Stimulated activated CD4-positive, alpha-beta T cell treated with anti-CD3 and anti-CD28 coated beads, Interleukin-2, amount 100 ng/mL, for 24 hours (primary cell): ENCODE measurements at places on chromosomes 2 and 18.
A peak's percentile ranks its signal among the peaks of the same experiment; 100 is the strongest.

GRCh38 chr2:214492152-214492551 lies 81.3 kb downstream of the VWC2L start:
- DNase-seq = no peak

- DNase-seq = no peak
Observed at GRCh38 chr2:226909126-226909525, 73.3 kb downstream of the RHBDD1 start.

GRCh38 chr2:200380091-200380561 lies 73.6 kb downstream of the SPATS2L start:
- no peak for DNase-seq

- DNase-seq = no peak
Observed at GRCh38 chr2:240202586-240202985, 62.1 kb upstream of the OTOS start.

DNA sequence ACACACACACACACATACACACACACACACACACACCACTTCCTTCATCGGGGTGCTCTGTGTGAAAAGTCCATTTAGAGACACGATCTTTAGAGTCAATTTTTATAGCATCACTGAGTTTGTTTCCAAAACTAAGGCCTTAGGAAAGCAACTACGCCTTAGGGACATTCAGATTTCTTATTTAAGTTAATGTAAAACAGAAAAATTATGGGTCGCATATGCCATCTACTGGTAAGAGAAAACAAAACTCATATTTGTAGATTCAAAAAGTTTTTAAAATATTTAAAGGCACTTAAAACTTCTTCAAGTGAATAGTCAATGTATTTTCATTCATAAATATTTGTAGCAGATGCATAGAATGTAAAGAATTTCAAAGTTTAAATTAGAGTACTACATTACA lies 166.2 kb downstream of the ATAD2B start:
- DNase-seq = no peak

GRCh38 chr18:11565716-11566115 lies 43.7 kb upstream of the SLC35G4 start:
- no peak for DNase-seq

DNA sequence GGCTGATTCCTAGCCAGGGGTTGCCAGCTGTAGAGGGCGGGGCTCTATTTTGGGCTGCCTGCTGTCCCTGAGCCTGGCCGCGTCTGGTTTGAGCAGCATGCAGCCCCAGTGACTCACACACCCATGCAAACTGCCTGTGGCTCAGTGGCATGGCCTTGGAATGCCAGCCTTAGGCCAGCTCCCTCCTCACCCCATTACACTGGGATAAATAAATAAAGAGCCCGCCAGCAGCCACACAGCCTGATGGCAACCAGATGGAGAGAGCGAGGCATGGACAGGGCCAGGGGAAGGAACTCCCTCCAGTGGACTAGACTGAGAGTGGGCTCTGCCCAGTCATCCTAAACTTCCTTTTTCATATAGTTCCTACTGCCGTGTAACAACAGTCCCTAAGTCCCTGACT lies 18.3 kb downstream of the NHEJ1 start:
- no peak for DNase-seq

GRCh38 chr2:150374492-150374891 lies 113.0 kb downstream of the RND3 start:
- DNase-seq = no peak

DNA sequence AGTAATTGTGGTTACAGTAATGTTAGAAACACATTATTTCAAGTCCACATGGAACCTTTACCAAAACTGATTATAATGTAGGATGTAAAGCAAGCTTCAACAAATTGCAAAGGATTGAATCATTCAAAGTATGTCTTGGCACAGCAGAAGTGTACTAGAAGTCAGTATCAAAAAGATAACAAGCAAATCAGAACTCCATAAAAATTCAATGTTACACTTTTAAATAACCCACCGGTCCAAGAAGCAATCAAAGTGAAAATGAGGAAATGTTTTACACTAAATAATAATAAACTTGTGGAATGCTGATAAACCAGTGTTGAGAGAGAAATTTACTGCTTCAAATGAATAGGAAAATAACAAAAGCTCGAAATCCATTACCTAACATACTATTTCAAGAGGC lies 47.7 kb downstream of the TTC21B start:
- no peak for DNase-seq

GRCh38 chr2:173412628-173413027 lies 58.0 kb downstream of the CDCA7 start:
- DNase-seq = no peak

- DNase-seq = no peak
Observed at GRCh38 chr2:123696799-123697410, 328.2 kb upstream of the CNTNAP5 start.

DNA sequence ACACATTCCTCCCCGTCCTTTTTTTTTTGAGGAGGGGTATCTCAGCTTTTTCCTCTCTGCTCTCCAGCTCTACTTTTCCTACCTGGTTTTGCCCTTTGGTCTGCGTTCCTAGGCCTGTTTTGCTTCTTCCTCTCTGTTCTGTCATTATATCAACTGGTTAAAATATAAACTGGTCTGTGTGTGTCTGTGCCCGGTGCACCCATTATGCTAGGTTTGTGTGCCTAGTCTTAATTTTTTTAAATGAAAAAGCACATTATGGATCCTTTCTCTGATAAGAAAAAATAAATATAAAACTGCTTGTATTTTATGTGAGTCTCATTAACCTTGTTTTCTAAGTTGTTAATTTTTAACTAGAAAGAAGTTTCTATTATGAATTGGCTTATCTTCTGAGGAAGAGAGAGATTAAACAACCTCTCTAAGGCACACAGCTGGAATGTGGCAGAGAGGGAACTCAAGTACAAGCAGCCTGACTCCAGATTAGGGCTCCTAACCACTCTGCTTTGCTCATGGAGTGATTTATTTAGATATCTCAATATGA lies 17.4 kb downstream of the SLC38A11 start:
- no peak for DNase-seq

- no peak for DNase-seq
Observed at GRCh38 chr18:79698668-79699335, 19.2 kb downstream of the CTDP1 start.

GRCh38 chr2:3222636-3223035 lies 155.0 kb downstream of the EIPR1 start:
- peak; percentile 75 for DNase-seq

DNA sequence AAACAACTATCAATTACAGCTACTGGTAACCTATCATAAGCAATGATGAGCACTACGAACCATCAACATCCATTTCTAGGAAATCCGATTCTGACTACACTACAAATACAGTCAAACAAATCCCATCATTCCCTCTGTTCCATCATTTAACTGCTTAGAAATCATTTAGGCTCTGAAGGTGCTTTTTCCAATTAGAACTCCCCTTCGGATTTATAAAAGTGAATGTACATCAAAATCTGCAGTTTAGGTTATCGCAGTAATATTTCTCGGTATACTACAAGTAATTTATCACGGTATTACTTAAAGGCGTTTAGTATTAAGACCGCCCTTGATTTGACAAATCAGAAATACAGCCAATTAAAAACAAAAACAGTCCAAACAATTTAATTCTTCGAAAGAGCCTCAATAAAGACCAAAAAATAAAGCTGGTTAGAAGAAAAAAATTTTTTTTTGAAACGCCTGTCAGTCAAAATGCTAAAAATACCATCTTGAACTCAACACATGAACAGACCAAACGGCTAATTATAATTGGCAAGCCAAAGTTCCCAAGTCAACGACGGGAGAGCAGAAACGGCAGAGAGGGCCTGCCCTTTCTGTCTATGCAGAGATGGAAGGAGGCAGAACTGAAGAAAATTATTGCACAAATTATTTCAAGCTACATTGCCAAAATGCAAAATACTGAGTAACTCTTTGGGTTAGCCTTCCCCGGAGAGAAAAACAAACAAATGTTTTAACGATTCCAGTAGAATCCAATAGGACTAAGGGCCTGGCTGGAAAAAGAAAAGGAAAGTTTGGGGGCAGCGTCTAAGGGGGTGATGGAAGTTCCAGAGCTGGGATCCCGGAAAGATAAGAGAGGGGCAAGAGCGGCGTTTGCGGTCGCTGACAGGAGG lies 1.2 kb downstream of the VPS54 start:
- DNase-seq = no peak

DNA sequence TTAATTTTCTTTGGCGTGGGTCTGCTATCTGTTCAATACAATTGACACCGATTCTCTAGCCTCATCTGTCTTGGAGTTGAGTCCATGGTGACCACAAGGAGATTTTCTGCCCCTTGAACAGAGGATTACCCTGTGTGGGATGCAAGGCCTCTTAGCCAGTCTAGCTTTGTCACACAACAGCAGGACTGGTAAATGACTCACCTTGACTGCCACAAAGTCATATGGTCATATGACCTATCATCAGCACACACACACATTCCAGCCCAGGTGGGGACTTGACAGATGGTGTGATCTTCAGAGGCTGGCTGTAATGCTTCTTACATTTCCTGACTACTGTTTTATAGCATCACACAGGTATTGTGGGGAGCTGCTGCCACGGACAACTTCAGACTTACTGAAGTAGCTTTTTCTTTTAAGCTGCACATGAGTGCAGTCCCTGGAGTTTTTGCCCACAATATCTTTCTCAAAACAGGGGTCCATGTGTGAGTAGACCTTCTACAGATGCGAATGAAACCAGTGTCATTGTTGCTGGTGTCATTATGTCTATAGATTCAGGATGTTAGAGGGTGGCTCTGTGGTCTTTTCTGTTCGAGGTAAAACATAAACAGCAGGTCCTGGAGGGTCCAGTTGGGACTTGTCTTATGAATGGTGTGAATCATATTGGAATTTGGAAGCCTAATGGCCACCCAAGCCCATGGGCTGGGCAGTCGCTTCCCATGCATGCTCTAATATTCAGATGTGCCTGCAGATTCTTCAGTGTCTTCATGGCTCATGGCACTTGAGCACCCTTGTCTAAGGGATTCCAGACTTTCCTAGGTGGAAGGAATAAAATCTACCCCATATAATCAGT lies 18.6 kb upstream of the ACOXL start:
- DNase-seq = no peak

- DNase-seq = no peak
Observed at GRCh38 chr2:166411473-166412230, 35.9 kb upstream of the SCN9A start.

GRCh38 chr2:55140316-55141219 lies 90.3 kb upstream of the RTN4 start:
- DNase-seq = no peak

- no peak for DNase-seq
Observed at GRCh38 chr2:25056098-25056821, 14.4 kb downstream of the EFR3B start.

DNA sequence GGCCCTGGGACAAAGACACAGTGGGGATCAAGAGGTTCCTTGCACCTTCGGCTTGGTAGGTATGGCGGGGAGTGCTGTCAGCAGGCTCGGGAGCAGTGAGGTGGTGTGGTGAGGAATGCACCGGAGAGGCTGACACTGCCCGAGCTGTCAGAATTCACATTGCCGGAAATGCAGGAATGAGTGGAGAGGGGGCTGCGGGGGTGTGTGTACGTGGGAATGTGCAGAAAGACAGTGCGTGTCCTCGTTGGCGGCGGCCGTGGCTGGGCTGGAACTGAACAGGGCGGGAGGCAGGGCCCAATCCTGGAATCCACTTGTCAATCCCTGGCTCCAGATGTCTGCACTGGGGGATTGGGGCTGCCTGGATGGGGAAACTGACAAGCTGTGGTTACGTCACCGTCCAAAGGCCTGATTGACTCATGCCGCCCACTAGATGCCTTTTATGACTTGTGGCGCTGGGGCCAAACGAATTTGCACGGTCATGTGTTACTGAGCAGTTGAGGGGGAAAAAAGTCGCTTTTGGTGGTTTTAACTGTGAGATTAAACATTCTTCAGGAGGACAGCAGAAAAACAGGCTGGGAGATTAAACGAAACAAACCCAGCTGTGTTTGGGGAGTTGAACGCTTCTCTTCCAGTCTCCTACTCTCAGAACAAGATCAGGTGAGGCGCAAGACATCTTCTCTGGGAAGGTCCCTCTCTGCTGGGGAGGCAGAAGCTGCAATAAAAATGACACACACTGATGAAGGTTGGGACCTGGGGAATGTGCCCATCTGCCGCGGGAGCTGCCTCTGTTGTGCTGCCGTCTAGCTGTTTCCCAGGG lies 189.4 kb upstream of the GLI2 start:
- no peak for DNase-seq
